ENCODE measurements at places on chromosomes 6 and 20.

DNA sequence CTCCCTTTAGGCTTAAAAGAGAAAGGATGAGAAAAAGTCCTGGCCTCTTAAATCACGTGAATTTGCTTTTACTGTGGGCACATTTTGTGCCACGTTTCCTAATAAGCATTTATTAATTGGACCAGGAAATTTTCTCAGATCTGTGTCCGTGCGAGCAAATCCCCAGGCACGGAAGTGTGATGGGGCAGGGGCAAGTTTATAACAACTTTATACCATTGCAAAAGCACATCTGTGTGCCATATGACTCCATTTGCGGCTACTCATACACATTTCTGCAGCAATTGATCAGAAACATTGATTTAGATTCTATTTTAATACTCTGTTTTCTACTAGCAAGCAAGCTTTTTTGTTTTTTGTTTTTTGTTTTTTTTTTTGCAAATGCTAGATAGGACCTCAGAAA is 373.2 kb downstream of the TAF4 start:
- DNase-seq = no peak

DNA sequence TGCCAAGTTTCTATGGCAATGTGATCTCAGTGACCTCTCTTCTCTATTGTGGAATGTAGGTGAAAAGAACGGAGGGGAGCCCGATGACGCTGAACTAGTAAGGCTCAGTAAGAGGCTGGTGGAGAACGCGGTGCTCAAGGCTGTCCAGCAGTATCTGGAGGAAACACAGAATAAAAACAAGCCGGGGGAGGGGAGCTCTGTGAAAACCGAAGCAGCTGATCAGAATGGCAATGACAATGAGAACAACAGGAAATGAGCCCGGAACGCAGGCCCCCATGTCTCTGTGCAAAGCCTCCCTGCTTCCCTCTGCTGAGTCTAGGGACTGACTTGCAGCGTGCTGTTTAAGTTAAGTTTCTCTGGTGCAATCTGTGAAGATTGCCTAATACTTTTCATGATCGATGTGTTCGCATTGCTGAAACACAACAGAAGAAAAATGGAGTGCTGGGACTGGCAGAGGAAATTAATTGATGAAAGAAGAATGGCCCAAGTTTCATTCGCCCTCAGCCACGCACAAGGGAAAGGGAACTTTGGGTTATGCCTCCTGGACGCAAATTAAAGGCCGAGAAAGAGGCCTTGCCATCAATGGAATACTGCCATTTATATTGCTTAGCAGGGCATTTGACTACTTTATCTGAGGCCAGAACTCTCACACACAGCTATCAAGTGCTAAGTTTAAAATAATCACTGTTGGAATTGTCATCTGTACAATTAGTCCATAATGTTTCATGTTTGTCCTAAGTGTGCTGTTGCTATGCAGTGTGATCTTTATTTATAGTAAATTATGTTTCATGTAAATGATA is 146.4 kb downstream of the AKAP7 start:
- DNase-seq = peak; percentile 77

DNA sequence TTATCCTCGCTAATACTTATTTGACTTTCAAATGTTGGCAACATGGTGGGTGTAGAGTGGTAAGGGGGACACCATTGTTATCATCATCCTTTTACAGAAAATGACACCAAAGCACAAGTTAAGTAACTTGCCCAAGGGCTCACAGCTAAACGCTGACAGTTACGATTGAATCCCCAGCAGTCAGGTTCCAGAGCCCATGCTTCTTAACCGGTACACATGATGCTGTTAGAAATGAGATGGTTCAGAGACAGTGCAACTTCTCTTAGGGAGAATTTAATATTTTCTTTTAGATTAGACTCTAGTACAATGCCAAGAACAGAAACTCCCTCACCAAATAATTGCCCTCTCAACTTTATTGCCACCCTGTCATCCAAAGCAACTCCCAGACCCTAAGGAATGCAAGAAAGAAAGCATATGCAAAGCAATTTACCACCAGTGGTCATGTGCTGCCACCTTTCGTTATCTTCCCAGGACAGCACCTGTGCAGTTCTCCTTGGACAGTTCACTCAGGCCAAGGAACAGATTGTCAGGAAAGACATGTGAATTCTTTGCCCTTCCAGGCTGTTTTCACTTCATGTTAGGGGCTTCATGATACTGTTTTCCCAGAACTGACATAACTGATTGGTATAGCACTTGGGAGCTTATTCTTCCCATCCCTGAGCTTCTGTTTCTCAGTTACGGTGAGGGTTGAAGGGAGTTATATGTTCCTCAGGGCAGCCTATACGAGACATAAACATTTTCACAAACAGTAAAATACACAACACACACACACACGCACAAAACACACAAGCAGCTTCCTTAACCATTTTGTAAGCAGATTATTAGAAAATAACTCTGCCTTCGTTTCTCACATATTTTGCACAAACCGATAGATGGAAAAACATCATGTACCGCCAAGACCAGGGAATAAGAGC is 5.1 kb downstream of the HLA-DMA start:
- DNase-seq = peak; percentile 68

DNA sequence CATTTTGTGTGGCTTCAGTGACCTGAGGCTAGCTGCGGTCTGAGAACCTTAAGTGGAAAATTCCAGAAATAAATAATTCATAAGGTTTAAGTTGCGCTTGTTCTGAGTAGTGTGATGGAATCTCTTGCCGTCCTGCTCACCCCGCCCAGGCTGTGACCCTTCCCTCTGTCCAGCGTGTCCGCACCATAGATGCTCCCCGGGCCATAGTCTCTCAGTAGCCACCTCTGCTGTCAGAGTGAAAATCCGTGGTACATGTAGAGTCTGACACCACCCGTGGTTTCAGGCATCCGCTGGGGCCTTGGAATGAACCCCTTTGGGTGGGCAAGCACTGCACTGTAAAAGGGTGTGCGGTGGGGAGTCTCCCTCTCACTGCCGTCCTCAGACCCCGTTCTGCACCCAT is 11.7 kb downstream of the UNC93A start:
- no peak for DNase-seq

DNA sequence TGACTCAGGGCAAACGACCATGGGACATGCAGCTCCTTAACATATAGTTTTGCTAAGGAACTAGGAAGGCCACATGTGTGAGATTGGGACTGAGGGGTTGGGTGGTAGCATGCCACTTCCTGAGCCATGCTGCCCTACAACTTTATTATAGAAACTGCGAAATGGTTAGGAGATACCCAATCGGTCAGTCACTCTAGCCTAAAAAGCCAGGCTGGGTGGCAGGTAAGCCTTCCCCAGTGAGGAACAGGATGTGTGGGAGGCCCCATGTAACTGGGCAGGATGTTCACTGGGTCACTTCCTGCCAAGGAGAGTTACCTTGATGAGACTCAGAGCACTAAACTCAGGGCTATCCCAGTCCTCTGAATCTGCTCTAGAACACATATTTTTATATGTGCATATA is 123.5 kb downstream of the MAP3K7 start:
- no peak for DNase-seq

DNA sequence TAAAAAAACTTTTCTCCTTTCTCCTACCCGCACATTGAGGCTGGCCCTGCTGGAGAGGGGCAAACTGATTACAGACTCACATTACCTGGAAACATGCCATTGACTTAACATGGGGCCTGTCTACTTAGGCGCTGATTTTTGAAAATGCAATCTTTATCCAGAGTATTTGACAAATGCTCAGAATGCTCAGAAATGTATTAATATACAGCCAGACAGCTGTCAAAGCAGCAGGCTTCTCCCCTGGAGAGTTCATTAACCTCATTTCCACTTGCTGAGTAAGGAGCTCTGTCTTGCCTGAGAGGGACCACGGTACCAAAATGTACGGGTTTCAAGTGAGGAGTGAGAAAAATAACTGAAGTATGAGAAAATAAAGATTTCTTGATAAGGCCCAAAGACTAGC is 95.7 kb downstream of the PAX1 start:
- no peak for DNase-seq

DNA sequence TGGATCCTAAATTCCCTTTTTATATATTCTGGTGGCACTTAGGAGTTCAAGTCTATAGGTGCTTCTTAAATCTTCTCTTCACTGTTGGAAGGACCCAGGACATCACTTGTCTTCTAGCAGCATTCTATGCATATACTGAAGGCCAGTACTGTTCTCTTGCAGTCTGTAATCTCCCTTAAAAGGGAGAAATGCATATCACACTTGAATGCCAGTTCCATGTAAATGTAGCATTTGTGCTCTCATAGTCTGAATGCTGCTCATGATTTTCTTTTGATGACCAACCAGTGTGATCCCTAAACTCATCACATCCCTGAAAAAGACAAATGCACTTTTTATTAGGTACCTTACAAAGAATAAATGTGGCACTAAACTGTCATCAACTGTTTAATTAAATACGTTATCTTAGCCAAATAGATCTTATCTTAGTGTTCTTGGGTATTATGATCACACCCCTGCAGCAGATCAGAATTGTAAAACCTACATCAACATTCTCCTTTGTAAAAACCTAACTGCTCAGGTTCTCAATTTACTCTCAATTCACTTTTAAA is 176.1 kb downstream of the EPHA7 start:
- no peak for DNase-seq

All from hematopoietic multipotent progenitor cell treated with erythropoietin and hydrocortisone succinate and interleukin-3 and kit ligand, for 4 days (in vitro differentiated cells).